LoVo (cell line): ENCODE measurements at places on chromosomes 2 and 18.

GRCh38 chr2:54497763-54498680 is 41.9 kb downstream of the SPTBN1 start:
- no peak for DNase-seq

DNA sequence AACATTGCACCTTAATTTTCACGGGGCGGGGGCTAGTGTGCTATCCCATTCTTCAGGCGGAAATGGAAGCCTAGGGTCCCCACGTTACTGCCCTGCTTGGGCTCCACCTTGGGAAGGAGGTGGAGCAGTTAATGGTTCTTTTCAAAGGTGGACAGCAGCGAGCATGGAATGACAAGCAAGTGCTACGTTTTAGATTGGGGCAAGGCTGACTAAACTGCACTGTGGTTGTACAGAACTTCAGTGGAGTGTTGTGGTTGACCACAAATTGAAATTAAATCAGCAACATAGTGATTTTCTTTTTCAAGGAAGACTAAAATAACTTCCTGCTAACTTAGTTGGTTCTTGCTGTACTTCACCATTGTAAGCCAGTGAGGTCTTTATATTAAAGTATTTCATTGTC is 47.0 kb downstream of the CHRNA1 start:
- DNase-seq, result no peak

- DNase-seq, result no peak
Measured at GRCh38 chr2:217709478-217710210, 293.2 kb downstream of the TNS1 start.

DNA sequence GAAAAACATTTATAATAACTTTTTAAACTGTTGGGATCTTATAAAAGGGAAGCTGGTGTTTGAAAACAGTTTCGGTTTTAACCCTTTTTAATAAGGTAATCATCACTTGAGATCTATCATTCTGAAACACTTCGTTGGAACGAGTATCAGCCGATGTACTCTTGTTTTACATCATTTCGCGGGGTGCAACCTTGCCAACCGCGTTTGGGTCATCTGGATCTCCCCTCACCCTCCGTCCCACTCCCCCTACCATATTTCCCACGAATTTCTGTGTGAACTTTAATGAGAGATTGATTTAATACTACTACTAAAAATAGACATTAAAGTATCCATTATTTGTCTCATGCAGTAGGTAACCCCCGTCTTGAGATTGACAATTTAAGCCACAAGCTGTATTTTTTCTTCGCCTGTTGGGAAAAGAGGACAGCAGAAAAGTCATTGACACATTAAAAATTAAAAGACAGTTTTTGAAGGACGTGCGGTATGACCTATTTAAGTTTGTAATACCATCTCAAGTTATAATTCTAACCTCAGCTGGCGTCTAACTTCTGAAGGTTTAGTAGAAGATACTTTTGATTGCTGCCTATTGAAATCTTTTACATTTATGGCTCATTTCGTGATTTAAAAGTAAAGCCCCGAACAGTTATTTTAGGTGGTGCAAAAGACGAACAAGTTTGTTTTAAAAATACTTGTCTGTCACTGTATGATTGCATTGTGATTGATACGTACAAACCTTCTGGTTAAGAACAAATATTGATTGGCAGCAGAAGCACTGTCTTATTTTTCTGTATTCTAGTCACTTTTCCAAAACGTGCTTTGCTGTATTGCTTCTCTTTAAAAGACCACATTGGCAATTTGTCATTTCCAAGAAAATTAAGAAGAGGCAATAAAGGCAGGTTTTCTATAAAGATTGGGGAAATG is 1.5 kb downstream of the CREB1 start:
- DNase-seq, result no peak

- peak; percentile 86 for DNase-seq
Measured at GRCh38 chr18:57210107-57210715, 63.3 kb downstream of the BOD1L2 start.

DNA sequence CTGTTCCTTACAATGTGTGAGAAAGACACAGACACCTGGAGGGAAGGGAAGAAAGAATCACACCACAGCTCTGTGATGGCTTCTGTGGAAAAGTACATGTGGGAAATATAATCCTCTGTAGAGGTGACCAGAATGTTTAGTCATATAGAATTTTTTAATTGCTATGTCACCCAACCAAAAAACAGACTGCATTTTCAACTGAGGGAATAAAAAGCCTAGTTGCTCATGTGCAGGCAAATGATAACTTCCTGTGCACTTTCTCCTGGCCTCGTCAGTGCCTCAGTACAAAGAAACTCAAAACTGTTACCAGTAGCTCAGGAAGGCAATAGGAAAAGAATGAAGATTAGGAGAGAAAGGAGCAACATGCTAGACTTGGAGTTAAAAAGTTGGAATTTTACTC is 326.8 kb downstream of the OSR1 start:
- DNase-seq, result no peak

- no peak for DNase-seq
Measured at GRCh38 chr18:46754661-46755292, 2.1 kb downstream of the ST8SIA5 start.

GRCh38 chr2:237158194-237158593 is 72.5 kb downstream of the COPS8 start:
- no peak for DNase-seq

DNA sequence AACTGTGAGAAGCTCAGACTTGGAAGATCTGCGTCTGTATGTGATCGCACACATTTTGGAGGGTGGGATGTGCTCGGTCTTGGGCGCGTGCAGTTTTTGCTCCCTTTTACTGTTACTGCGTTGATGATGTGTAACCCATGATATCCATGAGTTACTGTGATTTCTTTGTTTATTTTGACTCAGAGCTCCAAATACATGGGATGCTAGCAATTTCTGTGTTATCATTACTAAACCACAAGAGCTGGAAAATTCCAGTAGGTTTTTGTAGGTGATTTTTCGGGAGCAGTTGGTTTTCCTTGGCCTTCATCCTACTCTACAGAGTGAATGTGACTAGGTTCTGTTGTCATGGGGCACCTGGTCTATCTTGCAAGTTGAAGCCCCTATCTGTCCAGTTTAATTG is 124.2 kb downstream of the AGAP1 start:
- DNase-seq, result no peak

DNA sequence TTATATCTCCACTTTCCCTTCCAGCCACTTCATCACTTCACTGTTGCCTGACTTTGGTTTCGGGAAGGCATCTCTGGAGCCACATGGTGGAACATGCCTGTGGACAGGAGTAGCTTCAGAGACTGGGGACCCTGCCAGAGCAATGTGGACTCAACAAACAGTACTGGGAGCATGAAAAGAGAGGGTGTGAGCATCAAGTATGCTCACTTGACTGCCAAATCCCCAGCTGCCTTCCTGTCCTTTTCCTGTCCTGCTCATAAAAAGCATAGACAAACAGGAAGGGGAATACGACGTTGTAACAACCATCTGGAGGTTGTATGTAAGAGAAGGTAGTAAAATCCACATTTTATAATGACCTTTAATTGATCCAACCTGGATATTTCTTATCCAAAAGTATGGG is 61.3 kb upstream of the CSRNP3 start:
- no peak for DNase-seq

GRCh38 chr2:124272261-124272841 is 247.3 kb downstream of the CNTNAP5 start:
- no peak for DNase-seq

DNA sequence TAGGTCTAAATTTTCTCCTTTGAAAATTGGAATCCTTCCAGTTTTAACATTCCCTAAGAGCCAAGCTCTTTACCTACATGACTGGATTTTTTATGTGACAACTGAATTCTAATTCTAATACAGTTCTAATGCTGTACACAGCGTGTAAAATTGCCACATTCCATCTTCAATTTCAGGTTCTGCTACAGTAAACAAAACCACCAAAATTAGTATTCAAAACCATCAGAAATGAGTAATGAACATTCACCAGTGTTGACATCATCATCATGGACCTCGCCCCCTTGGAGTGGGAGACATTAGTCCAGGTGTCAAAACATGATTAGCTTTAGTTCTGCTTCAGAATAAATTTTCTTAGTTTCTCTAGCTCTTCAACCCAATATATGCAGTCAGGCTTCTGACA is 133.6 kb downstream of the MBD2 start:
- DNase-seq, result no peak

- DNase-seq, result no peak
Measured at GRCh38 chr18:59062643-59063006, 77.1 kb upstream of the SEC11C start.

DNA sequence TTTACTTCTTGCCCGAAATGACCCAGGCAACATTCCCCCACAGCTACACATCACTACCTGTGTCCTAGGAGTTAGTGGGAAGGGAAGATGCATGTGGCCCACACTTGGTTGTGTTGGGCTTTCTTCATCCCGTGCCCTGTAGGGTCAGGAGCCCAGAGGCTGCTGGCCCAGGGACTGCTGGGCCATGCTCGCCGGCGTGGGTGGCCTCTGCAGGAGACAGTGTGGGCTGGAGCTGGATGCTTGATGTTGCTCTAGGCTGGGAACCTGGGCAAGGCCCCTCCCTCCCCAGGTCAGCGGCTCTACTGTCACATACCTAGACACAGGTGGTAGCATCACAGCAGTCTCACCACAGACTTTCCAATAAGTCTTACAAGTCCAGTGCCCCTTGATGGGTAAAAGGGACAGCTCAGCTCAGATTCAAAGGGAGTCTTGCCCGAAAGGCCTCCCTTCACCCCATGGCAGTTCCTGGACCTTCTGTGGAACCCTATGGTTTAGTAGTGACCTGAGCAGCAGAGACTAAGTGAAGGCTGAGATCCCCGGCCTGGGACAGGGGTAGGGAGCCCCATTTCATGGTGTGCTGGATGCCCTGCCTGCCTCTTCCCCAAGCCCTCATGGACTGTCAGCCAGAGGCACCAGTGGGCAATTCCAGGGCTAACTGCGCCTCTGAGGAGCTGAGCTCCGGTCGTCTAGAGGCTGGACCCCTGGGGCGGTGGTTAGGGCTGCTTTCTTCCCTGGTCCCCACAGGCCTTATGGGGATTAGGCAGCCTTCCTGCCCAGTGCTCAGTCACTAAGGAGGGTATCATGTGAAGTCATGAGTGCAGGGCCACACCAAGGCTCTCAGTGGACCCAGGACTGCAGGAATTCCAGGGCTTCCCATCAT is 45.4 kb upstream of the FAHD2A start:
- no peak for DNase-seq

DNA sequence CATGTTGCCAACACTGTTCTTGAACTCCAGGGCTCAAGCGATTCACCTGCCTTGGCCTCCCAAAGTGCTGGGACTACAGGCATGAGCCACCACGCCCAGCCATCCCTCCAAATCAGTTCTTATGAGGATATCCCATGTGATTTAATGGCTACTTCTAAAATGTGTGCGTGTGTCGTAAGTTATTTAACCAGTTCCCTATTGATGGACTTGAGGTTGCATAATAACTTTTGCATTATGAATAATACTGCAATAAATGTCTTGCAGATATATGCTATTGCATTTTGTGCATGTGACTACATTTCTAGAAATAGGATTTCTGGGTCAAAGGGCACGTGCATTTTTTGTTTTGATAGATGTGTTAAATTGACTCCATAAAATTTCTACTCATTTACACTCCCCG is 19.0 kb downstream of the DIPK1C start:
- no peak for DNase-seq

GRCh38 chr2:28427741-28428415 is 35.2 kb downstream of the FOSL2 start:
- DNase-seq, result no peak
